Epithelial cell of prostate (primary cell): ENCODE measurements at places on chromosomes 12 and 14.

DNA sequence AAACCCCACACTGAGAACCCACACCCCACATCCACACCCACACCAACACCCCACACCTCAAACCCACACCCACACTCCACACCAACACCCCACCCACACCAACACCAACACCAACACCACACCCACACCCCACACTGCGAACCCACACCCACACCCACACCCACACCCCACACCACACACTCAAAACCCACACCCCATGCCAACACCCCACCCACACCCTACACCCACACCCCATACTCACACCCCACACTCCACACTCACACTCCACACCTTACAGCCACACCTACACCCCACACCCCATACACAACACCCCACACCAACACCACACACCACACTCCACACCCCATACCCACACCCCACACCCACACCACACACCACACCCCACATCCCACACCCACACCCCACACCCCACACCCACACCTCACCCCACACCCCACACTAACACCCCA is 38.0 kb downstream of the TMEM120B start:
- DNase-seq, result no peak

DNA sequence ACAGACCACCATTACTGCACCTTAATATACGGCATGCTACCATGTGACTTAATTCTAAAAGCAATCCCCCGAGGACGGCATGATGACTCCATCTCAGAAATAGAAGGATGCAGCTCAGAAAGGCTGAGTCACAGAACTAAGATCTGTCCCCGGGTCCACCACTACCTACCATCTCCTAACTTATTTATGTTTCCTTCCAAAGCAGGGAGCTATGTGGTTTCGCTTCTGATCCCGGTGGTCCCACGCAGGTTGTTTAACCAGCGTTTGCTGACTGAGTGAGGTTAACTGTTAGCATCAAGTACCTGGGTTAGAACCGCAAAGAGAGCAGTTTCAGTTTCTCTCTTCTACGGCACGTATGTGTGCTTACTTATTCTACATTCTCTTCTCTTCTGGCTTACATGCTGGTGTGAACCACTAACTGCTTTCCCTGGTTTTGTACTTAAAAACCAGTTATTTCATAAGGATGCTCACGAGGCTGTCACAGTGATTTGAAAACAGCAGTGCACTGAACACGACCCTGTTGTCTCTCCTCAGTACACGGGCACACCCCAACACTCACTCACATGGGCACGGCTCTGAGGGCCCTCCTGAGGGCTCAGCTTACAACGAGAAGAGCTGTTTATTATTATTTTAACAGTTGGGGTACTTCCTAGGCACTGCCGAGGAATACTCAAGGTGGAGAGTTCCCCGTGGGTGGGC is 66.7 kb downstream of the CCDC88C start:
- no peak for DNase-seq

GRCh38 chr12:108793756-108794441 is 62.6 kb upstream of the CORO1C start:
- no peak for DNase-seq

DNA sequence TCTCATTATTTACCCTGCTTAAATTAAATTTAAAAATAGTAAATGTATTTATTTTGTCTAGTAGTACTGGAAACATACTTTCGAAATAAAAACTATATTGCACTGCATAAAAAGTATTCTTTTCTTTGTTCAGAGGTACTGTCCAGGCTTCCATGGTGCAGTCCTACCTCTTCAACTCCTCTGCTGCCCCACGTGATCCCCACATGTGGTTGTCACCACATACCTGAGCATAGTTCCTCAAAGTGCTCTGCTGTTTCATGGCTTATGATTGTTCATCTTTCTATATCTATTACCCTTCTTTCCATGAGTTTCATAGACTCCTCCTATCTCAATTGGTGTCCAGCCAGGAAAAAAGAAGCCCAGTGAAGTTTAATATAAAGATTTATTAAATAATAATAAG is 317.5 kb upstream of the OR4E1 start:
- no peak for DNase-seq

GRCh38 chr12:3179731-3180130 is 102.6 kb downstream of the TSPAN9 start:
- no peak for DNase-seq

GRCh38 chr12:89117448-89118034 is 234.8 kb downstream of the DUSP6 start:
- DNase-seq, result peak; percentile 86

GRCh38 chr12:130017591-130018449 is 114.0 kb upstream of the TMEM132D start:
- DNase-seq, result no peak

- no peak for DNase-seq
Observed at GRCh38 chr12:94863321-94864035, 140.0 kb downstream of the NDUFA12 start.

GRCh38 chr12:132446633-132447326 is 43.2 kb upstream of the FBRSL1 start:
- no peak for DNase-seq

GRCh38 chr12:69966409-69966808 is 141.4 kb downstream of the MYRFL start:
- peak; percentile 92 for DNase-seq

DNA sequence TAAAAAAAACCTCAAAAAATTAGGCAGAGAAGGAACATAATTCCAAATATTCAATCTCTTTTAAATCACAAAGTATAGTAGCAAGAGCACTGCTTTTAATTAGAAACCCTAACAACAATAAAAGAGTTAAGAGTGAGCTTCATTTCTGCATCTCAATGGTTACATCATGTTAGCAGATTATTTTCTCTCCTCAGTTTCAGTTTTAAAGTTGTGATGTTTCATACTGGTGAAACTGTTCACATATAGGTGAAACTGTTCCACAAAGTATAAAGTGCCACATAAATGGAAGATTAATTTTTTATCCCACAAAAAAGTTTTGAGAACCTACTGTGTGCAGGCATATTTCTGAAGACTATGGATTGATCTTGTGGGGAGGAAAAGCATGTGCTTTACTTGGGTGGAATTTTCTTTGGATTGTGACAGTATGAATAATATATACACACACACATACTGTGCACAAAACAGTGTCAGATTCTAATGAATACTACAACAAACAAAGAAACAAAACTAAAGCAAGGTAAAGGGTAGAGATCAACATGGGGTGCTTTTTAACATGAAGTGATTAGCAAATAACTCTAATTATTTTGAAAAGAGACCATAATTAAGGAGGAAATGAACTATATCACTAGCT is 17.1 kb downstream of the LUM start:
- DNase-seq, result no peak

- no peak for DNase-seq
Observed at GRCh38 chr12:96084624-96085023, 49.2 kb upstream of the LTA4H start.

GRCh38 chr14:95725685-95726336 is 11.9 kb upstream of the TCL1A start:
- DNase-seq, result no peak

DNA sequence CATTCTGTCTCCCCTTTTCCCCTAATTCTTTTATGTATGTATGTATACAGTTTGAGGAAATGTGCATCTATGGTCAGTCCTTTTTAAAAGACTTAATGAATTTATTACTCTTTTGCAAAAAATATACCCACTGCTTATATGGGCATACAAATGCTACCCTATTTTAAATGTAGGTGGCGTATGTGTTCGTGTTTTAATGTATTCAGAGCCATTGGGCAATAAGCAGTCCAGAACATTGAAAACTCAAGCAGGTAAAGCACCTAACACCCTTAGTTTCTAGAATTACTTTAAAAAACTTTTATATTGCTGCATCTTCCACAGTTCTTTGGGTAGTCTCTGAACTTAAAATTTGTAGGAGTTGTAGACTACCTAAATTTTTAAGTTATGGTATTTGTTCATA is 42.6 kb upstream of the A2ML1 start:
- DNase-seq, result no peak

DNA sequence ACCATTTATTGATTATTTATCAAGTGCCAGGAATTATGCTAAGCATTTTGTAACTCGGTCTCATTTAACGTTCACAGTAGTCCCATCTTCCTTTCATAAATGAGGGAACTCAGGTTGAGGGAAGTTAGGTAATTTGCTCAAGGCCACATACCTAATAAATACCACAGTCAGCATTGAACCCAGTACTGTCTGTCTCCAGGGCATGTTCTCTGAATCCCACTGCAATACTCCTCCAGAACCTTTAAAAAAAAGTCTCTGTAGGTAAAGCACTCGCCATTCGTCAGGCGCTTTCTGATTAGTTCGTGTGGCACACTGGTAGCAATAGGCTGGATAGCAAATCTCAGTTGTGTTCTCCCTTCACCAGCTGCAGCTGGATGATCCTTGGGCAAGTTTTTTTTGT is 14.3 kb downstream of the SLC17A8 start:
- DNase-seq, result no peak

- no peak for DNase-seq
Observed at GRCh38 chr12:86456776-86457175, 200.6 kb upstream of the MGAT4C start.

GRCh38 chr12:130862161-130862560 is 9.7 kb upstream of the RAN start:
- no peak for DNase-seq

GRCh38 chr12:79453820-79454219 is 236.9 kb downstream of the PAWR start:
- no peak for DNase-seq

GRCh38 chr12:123109319-123109772 is 41.5 kb downstream of the PITPNM2 start:
- no peak for DNase-seq

DNA sequence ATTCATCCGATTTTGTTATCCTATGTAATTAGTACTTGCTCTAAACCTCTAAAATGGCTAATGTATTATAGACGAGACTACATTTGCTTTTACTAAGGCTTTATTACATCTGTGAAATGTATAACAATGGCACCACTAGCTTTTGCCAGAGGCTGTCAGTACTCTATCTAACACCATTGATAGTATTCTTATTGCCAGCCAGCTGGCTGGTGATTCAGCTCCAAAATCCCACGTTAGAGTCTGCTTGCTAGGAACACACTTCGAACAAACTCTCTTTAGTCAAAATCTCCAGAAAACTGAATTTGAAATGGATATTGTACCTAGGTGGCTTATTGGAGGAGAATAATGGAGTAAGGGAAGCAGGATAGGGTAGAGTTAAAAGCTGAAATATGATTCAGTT is 839.2 kb downstream of the SLC6A15 start:
- no peak for DNase-seq

DNA sequence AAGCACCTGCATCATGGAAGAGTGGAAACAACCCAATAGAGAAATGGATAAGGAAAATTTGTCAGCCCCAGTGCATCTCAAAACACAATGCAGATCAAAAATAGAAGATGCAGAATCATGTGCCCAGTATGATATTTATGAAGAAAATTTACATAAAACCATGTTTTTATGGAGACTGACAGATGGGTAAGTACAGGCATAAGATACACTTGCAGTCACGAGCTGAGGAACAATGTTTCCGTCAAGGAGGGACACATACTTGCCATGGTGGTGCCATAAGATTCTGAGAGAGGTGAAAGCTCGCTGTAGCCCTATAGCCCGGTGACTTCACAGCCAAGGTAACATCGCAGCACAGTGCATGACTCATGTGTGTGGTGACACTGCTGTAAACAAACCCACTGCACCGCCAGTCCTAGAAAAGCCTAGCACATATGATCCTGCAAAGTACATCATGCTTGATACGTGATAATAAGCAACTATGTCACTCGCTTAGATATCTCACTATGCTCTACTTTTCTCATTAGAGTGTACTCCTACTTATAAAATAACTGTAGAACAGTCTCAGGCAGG is 112.6 kb downstream of the RIMBP2 start:
- DNase-seq, result no peak

DNA sequence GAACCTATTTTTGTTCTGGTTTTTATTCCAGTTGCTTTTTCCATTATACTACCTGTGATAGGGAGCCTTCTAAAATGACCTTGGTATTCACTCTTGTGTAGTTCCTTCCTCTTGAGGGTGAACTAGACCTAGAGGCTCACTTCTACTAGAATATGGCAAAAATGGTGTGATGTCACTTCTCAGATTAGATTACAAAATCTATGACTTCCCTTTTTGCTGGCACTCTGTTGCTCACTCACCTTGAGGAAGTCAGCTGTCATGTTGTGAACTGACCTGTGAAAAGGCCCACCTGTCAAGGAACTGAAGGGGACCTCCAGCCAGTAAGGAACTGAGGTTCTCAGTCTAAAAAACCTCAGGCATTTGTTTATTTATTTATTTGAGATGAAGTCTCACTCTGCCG is 5.7 kb downstream of the MIPOL1 start:
- no peak for DNase-seq

DNA sequence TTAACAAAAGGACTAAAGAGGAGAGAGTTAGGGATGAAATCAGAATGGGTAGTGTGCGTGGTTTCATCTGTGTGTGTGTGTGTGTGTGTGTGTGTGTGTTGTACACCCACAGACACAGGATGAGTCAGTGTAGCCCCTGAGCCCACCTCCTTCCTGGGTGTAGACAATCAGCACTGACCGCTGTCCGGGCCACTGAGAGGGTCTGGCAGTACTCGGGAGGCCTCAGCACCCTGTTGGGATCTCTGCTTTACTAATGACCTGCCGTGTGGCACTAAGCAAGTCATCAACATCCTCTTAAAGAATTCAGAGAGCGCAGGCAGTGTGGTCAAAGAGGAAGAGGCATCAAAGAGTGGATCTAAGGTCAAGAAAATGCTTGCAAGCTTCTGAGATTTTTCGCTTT is 112.6 kb downstream of the PRMT8 start:
- DNase-seq, result no peak

DNA sequence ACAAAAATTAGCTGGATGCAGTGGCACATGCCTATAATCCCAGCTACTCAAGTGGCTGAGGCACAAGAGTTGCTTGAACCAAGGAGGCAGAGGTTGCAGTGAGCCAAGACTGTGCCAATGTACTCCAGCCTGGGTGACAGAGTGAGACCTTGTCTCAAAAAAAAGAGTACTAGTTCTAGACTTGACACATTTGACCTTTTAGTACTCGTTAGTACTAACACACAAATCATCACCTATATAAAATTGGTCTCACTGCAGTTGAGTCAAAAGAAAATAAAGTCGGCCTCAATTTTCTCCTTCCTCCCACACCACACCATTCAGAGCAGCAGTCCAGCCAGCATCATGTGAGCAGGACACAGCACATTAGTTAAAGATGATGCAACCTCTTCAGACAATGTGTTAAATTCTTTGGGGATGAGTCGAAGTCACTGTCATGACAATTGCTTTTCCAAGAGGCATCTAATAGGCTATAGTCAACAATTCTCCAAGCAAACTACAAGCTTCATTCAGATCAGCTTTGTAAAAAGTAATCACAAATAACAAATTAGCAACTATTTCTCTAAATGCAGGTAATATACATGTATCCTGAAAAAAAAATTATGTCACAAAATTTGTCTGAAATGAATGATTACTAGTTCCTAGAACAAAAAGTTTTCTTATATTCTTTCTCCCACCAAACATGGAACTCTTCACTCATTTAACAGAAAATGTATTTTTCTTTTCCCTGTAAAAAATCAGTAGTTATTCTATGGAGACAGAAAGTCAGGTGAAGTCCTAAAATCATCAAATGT is 55.6 kb downstream of the CLIP1 start:
- peak; percentile 61 for DNase-seq

GRCh38 chr12:1491983-1492697 is 102.2 kb downstream of the FBXL14 start:
- DNase-seq, result no peak

- no peak for DNase-seq
Observed at GRCh38 chr12:2225696-2226095, 172.9 kb downstream of the CACNA1C start.
